Spinal cord (tissue), 10 donors: ENCODE measurements at places on chromosomes 3 and 15. TPM values are rescaled to one million over a fixed set of nuclear protein-coding genes. Genes with fewer than 3 reads are reported as not detected.

USP4 gene
- 30.9 TPM for total RNA-seq

HEMK1 gene
- total RNA-seq: 4.3 TPM

PIK3CA gene
- 40.3 TPM for total RNA-seq

LRTM1 gene
- total RNA-seq: 0.17 TPM

CPNE9 gene
- 3.3 TPM for total RNA-seq

COL7A1 gene
- total RNA-seq: 8.4 TPM

PLA2G4D gene
- total RNA-seq: 0.06 TPM

PARP9 gene
- 19.8 TPM for total RNA-seq

LEKR1 gene
- total RNA-seq: 2.4 TPM

DNAH12 gene
- total RNA-seq: 7.8 TPM

ACAD9 gene
- 32.0 TPM for total RNA-seq

ATP11B gene
- total RNA-seq: 98.8 TPM
